Nucleus accumbens (tissue), 56 donors: ENCODE measurements at places on chromosomes 1 and 21.

DNA sequence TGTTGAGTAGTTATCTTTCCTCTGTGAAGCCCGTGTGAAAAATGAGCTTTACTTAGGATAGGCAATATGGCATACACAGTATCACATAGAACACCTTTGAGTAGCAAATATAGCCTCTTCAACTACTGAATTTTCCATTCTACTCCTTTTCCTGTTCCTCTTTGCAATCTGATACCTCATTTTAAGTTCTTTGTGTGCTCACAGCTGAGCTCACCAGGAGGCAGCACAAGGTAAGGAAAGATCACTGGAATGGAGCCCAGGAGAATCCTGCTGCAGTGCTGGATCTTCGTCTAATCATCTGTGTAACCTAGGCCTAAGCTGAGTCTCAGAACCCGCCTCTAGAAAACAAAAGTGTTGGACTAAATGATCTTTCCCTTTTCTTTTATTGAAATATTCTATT lies 171.0 kb downstream of the LRRC40 start:
- DNase-seq = no peak

DNA sequence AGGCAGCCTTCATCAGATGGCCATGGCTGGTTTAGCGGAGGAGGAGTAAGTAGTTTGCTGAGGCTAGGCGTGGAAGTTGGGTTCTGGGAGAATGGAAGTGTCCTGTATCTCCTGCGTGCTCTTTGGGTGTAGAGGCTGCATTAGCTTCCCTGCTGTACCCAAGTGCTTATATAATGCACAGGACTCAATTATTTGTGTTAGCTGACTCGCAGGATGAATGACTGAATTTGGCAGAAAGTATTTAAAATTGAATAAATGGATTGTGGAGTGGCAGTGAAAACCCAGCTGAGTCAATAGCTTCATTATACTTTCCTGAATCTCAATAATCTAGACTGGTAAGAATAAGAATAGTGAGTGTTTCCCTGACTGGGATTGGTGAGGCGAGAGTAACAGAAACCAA lies 13.8 kb downstream of the DNTTIP2 start:
- DNase-seq = no peak

DNA sequence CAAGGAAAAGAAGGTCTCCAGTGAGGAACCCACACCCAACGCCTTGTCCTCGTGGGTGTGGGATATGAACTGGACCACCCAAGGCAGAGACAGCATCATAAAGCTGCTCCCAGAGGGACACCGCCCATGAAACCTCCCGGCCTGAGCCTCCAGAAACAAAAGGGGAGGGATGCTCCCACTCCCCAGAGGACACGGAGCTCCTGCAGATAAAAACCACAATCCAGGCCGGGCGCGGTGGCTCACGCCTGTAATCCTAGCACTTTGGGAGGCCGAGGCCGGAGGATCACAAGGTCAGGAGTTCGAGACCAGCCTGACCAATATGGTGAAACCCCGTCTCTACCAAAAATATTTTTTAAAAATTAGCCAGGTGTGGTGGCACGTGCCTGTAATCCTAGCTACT lies 66.4 kb downstream of the CHD5 start:
- DNase-seq = no peak

DNA sequence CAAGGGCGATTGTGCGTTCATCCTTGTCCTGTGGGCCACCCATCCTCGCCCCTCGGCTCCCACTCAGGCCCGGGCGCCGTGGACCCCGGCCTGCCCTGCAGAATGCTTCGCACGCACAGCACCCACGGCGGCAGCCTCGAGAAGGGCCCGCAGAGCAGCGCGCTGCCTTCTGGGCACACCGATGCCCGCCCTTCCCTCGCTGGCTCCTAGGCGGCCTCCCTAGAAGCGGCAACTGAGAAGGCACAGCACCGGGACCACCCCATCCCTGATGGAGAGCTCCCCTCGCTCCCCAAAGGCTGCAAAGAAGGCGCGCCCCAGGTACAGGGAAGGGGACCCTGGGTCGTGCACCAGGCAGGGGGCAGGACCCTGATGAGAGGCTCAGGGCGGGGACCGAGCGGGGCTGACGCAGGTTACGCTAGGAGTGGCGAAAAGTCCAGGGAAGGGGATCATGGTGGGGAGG lies 971 bp downstream of the CAPZB start:
- no peak for DNase-seq

GRCh38 chr1:33000427-33001026 lies 35.9 kb upstream of the RNF19B start:
- DNase-seq = no peak

DNA sequence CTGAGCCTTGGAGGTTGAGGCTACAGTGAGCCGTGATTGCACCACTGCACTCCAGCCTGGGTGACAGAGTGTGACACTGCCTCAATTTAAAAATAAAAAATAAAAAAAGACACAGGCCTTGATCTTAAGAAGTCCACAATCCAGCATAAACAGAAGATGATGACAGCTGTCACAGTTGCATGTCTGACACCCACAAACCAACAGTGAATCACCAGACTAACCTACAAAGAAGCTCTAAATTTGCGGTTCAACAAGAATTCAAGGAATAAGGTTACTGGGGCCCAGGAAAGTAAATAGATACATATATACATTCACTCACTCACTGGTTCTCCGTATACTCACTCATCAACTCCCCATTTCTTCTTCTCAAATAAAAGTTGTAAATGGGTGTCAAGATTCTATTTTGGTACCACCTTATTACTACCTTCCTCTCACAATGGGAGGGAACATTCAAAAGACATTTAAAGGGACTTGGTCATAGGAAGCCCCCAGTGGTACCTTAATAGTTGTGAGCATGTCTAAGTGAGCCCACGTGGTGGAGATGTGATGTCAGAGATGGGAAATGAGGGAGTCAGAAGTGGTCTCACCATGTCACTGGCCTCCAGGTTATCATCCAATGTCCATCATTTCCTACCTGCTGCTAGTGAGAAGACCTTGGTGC lies 66.9 kb upstream of the PRDX6 start:
- DNase-seq = no peak
